ENCODE measurements at places on chromosomes 13 and 19.

GRCh38 chr13:50974268-50974667, 64.7 kb downstream of the RNASEH2B start:
- DNase-seq: no peak

DNA sequence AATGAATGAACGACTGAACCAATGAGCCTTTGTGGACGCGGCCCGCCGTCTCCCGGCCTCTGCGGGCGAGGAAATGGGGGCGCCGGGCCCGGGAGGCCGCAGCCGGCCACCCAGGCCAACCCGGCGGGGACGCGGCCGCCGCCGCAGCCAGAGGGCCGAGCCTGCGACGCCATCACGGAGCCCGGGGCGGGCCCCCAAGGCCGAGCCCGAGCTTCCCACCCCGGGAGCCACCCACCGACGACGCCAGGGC, 216 bp downstream of the SUGP2 start:
- DNase-seq: no peak

DNA sequence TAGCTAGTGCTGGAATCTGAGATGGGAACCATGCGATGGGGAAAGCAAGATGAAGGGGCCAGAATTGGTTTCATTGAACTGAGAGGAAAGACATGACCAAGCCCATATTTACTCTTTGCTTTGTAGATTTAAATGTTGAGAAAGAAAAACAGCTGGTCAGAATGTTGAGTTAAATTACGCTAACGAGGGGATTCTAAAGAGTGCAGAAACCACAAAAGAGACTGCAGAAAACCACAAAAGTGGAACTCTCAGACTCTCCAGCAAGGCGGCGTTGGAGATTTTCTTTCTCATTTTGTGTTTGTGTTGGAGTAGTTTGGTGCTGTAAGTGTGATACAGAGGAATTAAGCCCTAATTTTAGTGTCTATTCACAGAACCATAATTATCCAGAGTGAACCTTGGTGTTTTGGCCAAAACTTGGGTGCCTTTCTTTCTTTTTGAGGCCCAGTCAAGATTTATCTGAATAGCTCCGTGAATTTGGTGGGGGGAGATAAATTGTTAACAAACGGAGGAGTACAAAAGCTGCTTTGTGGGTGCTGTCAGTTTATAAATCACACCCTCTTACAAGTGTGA, 26.3 kb downstream of the SAE1 start:
- DNase-seq: no peak

GRCh38 chr13:42367831-42368230, 95.9 kb downstream of the AKAP11 start:
- no peak for DNase-seq

- no peak for DNase-seq
Measured at GRCh38 chr19:7294558-7295212, 471 bp upstream of the INSR start.

DNA sequence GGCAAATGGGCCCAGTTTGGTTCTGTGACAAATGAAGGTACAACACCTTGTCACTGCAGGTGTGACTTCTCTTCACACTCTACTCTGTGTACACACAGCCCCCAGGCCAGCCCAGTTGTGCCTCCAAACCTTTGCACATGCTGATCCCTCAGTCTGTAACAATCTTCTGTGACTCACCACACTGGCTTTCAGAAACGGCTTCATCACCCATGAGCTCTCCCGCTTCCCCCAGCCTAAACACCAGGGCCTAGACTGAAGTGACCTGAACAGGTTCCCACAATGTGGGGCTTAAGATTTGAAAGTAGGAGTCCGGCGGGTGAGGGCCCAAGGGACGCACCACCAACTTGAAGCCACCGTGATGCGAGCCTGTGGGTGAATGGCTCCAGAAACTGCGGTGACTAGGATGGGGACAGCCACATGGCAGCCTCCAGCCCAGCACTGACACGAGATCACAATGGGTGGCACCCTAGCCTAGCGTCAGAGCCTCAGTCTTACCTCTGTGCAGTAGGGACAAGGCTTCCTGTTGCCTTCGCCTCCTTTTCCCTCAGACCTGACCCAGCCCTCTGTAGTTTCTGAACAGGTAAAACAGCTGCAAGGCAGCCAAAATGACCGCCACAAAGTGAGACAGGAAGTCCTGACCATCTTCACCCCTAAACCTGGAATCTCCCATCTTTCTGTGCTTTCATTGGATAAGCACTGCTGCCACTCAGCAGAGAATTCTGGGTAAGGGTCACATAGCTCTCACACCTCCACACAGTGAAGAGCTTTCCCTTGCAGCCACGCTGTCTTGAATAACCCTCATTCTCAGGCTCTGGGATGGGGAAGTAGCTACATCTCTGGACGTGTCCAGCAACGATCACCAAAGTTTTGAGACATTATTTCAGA, 34.2 kb upstream of the ZNF599 start:
- no peak for DNase-seq

- no peak for DNase-seq
Measured at GRCh38 chr19:12833738-12834565, 427 bp downstream of the RTBDN start.

DNA sequence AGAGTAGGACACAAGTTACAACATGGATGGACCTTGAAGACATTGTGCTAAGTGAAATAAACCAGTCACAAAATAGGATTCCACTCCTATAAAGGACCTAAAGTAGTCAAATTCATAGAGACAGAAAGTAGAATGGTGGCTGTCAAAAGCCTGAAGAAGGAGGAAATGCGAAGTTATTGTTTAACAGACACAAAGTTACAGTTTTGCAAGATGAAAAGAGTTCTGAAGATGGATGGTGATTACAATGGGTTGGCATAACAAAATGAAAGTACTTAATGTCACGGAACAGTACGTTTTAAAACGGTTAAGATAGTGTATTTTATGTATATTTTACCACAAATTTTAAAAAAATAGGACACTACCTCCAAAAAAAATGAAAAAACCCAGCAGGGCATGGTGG, 34.8 kb downstream of the FOXO1 start:
- DNase-seq: no peak

GRCh38 chr13:64684685-64685431, 2545.3 kb downstream of the PCDH9 start:
- DNase-seq: no peak

GRCh38 chr13:56907766-56908165, 233.0 kb upstream of the PRR20A start:
- no peak for DNase-seq

DNA sequence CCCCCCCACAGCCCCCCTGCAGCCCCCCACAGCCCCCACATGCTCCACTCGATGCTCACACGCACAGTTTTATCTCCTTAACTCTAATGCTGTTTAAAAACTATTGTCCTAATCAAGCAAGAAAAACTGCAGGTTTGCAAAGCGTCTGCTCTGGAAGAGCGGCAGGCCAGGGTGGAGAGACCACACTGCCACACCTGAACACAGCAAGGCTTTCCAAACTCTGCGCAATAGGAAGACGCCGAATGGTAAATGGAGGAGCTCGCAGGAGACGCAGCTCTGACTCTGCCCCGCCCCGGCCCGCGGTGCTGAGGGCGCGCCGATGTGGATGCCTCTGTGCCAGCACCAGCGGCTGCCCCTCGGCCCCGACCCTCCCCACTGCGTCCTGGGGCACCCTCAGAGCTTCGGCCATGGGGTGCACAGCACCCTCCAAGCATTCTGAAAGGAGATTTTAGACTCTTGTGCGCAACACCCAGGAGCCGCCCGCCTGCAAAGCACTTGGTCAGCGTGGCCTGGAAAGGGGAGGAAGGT, 32.4 kb downstream of the RASA3 start:
- DNase-seq: no peak

DNA sequence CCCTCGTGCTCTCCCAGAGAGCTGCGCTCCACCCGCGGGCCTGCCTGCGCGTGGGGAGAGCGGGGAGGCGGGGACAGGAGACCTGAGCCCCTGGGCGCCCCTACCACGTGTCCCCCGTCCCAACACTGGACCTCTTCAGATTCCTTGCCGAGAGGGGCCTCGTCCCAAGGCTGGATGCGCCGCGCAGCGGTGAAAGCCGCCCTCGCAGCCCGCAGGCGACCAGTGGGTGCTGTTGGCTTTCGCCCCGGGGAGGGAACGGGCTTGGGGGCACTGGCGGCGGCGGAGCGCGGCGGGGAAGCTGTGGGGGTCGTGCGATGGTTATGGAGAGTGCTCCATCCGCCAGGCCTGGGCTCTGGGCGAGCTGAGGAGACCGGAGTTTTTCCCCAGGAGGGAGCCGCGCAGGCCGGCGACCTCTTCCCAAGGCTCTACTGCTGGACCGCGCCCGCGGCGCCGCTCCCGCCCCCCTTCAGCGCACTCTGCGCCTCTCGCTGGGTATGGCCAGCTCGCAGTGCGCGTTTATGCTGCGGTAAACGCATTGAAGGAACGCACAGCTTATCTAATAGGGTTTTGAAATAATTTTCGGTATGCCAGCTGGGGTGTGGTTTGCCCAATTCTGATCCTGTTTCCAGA, 17.2 kb upstream of the RNF17 start:
- DNase-seq: no peak

GRCh38 chr19:52297601-52298364, 814 bp downstream of the ZNF480 start:
- no peak for DNase-seq

DNA sequence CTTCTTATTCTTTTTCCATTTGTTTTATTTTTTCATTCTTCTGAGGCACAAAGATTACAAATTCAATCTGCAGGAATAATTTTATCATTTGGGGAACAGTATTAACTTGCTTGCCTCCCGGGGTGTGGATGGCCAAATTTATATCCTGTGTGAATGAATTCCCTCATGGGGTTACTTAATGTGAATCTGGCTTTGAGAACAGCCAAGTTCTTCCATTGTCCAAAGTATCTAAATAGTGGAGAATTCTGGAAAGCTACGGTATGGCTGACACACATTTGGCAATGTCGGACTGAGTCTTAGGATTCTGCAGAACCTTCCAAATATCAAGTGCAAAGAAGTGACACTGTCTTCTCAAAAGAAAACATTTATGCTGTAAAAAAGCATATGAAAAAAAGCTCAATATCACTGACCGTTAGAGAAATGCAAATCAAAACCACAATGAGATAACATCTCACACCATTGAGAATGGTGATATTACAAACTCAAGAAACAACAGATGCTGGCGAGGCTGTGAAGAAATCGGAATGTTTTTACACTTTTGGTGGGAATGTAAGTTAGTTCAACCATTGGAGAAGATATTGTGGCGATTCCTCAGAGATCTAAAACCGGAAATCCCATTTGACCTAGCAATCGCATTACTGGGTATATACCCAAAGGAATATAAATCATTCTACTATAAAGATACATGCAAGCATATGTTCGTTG, 620.2 kb downstream of the EFNB2 start:
- DNase-seq: no peak

- no peak for DNase-seq
Measured at GRCh38 chr13:78024996-78025395, 106.4 kb upstream of the EDNRB start.

DNA sequence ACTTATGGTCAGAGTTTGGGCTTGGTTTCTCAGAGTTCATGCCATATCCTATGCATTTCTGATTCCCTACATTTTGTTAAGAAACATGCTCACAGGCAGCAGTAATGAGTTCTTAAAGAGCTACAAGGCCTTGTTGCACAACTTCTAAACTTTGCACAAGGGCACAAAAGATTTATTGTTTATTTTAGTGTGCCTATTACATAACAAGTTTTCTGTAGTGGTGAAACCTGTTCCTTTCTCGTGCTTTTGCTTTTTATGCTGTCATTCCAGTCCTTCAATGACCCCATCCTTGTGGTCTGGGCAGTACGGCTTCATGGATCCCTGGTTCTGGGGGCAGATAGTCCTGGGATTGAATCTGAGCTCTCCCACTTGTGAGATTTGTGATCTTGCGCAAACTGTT, 17.8 kb downstream of the ZNF507 start:
- no peak for DNase-seq

DNA sequence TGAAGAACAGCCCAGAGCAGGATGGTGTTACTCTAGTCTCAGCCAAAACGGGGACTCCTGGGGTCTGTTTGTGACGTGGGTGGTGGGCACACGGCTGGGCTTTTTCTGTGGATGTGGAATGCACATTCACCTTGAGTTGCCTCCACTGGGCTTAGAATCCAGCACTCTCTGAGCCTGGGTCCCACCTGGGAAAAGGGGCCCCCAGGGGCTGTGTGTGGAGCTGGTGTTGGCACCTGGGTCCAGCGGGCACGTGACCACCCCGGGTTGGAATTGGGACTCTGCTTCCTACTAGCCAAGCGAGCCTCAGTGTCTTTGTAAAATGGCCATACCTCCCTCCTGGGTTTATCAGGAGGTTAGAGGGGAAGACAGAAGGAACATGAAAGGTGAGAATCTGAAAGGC, 29.2 kb upstream of the F2RL3 start:
- DNase-seq: no peak

- no peak for DNase-seq
Measured at GRCh38 chr19:10681658-10682057, 19.6 kb upstream of the QTRT1 start.

- DNase-seq: no peak
Measured at GRCh38 chr13:51067210-51067701, 43.8 kb downstream of the C13orf42 start.

- no peak for DNase-seq
Measured at GRCh38 chr13:65090186-65090585, 2139.9 kb downstream of the PCDH9 start.

GRCh38 chr13:31322026-31322425, 122.3 kb downstream of the B3GLCT start:
- DNase-seq: no peak

DNA sequence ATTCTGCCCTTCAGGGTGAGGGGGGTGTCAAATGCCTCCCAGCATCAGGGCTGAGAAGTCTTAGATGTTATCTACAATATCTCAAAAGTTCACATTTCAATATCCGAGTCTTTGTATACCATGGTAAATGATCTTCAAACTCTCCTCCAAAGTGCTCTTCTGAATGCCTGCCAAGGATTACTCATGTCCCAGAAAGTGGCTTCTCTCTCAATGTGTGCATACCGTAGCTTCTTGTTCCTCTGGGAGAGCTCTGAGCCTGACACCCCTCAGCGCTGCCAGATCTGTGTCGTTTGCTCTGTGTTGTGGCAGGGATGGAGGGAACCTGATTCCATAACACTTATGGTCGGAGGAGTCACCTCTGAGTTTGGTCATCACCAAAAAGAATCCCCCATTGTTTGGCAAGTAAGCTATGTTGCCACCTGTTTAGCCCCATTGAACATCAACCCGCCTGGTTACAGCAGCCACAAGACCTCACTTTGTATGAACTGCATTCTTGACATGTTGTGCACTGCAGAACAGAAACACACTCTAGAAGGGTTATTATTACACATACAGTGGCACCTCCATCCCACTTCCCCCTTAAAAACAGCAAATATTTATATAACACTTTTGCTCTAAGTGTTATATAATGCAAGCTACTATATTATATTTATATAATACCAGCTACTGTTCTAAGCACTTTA, 163.1 kb upstream of the MIR17HG start:
- DNase-seq: no peak

- no peak for DNase-seq
Measured at GRCh38 chr19:6010107-6010506, 32.2 kb upstream of the RANBP3 start.

DNA sequence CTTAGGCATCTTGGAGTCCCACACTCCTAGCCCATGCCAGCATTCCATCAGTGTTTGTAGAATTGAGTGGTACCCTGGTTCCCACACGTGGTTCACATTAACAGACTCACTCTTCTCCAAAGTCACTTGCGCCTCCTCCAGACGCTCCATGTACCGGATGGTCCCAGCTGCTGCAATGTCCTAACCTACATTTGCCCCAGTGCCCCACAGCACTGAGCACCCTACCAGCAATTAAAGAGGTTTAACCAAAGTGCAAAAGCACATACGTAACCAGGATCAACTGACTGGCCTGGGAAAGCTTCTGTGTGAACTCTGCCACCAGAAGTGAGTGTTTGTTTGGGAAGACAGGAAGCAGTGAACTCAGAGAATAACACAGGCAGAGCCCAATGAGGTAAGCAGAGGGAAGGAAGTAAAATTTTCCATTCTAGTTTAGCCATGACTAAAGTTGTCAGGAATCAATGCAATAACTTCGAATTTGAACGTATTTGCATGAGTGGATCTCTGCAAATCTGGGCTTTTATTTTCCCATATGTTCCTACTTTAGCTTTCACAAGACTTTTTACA, 7.3 kb upstream of the MEDAG start:
- DNase-seq: no peak

Measured in cortex of kidney (tissue), 1 donor.